ENCODE measurements at places on chromosomes 5 and 9.

DNA sequence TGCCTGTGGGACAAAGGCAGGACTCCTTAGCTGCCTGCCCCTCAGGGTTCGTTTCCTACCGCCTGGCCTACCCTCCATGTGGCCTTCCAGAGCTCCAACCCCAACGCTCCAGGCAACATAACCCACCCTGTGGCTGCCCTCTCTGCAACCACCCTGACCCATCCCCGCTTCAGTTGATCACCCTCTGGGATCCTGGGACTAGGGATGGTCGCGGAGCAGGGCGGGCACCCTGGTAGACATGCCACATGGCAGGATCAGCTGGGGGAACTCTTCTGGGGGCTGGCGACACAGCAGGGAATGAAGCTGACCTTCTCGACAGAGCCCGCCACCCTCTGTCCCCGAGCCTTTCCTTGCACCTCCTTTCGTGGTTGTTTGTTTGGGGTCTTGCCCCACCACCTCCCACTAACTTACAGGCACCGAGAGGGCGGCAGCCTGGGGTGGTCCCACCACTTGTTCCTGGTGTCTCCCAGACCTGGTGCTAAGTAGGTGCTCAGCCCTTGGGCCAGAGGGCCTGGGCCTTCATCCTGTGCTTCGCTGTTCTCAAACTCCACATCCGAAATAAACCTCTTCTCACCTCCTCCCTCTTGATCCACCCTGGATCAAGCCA lies 243.1 kb downstream of the PBX3 start:
- DNase-seq: no peak

GRCh38 chr5:14064841-14065240 lies 78.3 kb upstream of the TRIO start:
- no peak for DNase-seq

DNA sequence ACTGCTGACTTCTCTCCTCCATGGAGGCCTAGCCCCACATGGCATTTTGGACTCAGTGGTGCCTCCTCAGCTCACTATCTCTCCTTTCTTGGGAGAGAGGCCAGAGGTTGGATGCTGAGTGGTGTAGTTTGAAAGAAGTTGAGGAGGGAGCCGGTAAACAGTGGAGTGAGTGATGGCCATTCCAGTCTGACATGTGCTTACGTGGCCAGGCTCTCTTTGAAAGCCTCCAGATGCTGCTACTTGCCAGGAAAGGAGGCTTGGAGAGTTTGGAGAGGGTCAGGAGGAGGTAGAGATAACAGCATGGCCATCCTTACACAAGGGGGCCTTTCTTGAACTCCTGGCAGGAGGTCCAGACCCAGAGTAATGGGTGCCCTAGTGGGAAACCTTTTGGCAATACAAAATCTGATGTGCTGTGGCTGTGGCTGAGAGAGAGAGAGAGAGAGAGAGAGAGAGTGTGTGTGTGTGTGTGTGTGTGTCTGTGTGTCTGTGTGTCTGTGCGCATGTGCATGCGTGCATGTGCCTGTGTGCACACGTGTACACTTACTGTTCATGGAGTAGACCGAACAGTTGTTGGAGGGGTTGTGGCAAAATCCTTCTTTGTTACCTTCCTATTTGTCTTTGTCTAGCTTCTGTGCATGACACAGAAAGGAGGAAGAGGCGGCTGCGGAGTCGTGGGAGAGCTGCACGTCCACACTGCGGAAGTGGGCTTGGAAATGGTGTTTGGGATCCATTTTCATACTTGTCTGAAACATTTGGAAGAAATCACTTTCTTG lies 37.8 kb downstream of the RALGPS1 start:
- DNase-seq: no peak

DNA sequence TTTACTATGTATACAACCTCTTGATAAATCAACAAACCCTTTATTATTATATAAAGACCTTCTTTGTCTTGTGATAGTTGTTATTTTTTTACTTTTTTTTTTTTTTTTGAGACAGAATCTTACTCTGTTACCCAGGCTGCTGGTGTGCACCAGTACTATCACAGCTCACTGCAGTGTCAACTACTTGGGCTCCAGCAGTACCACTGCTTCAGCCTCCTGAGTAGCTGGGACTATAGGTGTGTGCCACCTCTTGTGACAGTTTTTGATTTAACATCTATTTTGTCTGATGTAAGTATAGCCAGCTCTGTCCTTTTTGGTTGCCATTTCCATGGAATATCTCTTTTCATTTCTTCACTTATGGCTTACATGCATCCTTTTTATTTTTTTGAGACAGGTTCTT lies 42.6 kb downstream of the CREBRF start:
- DNase-seq: no peak

DNA sequence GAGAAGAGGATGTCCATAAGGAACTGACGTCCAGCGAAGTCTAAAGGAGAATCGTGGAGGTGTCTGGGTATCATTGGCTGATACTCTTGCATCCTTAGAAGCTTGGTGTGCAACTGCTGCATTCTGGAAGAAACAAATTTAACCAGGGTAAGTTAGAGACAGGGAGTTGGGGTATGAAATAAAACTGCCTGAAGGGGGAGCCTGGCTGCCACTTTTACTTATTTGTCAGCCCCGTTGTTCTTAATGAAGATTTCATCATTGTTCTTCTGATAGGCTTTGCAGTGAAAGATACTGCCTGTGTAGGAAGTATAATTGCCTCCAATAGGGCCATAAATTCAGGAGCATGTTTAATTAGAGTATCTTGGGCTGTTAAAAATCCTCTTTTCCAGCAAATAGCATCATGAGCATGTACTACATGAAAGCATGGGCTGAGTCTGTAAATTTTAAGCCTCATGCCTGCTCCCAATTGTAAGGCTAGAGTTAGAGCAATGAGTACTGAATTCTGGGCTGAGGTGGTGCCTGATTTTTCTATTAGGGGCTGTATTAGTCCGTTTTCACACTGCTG lies 1264.5 kb upstream of the ACO1 start:
- peak; percentile 3 for DNase-seq

DNA sequence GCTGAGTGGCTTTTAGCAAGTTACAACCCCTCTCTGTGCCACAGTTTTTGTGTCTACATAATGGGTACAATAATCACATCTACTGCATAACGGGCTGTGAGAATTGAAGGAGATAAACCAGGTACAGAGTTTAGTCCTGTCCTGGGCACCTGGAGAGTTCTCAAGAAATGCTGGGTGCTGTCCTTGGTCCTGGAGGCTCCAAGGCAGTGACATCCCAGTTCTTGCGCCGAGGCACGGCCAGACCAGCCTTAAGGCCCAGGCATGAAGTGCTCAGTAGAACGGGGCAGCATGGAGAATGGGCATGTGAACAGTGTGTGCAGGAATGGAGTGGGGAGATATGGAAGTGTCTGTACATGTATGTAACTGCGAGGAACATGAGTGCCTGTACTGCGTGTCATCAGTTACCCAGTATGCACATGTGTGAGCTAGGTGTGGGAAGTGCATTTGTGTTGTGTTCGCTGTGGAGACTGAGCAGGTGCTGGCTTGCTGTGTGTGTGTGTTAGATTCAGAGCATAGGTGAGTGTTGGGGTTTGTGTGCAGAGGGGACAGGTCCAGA lies 6.3 kb upstream of the UNC5A start:
- DNase-seq: peak; percentile 16

DNA sequence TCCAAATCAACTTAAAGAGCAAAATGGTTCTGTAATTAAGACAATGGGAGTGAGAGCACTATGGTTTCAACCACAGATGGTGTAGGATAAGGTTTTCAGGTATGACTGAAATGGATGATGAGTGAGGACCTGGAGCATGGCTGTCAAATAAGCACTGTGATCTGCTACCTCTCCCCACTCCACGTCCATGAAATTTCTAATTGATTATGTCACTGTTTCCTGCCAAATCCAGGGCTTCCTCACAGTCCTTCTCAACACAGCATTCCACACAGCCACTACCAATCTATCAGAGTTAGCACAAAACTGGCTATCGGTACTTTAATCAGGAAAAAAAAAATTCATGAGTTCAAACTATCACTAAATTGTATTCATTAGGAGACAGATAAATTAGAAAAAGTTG lies 420.4 kb upstream of the WWC1 start:
- DNase-seq: no peak

DNA sequence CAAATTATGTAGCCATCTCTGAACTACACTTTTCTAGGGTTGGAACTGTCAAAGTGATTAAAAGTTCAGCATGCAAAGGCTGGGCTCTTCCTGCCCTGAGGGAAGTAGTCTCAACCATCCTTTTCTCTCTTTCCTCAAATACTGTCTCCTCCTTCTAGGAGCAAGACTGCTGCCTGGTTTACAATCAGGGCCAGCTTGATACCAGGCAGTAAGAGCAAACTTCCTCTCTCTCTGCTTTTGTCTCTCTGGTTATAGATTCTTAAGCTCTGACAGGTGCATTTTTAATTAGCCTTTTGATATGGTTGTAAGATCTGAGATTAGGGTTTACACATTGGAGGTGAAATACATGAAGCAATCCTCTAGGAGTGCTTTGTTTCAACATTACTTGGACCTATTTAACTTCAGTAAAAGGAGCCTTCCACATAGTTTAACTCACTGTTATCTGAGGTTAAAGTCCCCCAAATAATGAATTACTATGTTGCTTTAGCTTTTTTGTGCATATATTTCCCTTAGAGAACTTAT lies 436.1 kb downstream of the SPATA31D1 start:
- no peak for DNase-seq

DNA sequence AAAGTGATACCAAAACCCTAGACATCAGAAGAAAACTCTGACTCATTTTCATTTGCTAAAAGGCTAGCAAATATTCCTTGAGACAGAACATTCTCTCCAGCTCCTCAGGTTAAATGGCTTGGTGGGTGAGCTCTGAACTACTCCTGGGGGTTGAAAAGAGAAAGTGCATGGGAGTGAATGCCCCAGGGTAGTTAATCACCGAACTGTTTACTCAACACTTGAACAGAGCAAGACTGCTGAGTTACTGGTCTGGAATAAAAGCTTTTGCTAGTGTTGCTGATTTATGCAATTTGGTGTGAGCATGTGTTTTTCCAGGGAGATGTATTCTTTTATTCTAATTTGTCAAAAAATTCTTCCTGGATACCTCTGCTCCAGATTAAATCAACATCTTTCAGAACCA lies 88.3 kb upstream of the PRDM9 start:
- DNase-seq: no peak

DNA sequence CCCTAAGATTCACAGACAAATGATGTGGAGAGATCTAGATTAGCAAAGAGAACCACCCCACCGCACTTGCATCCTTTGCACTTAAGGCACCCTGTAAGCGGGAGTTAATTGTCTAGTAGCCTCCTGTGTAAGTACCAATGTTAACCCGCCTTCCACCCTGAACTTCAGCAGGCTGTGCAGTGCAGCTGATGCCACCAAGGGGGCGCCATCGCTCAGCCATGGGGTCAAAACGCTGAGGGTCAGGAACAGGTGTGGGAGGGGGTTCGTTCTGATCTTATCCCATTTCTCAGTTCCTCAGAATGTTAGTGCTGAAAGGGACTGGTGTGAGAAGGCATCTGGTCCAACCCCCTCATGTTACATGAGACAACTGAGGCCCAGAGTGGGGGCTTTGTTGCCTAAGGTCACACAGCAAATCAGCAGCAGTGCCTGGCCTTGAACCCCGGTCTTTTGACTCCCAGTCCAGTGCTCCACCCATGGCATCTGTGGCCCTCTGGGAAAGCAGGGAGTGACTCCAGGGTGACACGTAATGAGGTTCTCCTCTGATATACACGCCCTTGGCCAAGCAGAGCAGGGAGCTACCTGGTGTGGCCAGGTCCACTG lies 57.3 kb downstream of the CYFIP2 start:
- DNase-seq: no peak

DNA sequence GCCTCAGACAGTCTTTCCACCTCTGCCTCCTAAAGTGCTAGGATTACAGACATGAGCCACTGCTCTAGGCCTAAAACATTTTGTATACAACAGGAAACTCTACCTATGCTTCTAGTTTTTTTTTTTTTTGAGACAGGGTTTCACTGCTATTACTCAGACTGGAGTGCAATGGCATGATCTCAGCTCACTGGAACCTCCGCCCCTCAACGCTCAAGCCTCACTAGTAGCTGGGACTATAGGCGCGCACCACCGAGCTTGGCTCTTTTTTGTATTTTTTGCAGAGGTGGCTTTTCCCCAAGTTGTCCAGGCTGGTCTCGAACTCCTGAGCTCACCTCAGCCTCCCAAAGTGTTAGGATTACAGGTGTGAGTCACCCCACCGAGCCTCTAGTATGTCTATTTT lies 5.4 kb downstream of the HSPA9 start:
- no peak for DNase-seq

DNA sequence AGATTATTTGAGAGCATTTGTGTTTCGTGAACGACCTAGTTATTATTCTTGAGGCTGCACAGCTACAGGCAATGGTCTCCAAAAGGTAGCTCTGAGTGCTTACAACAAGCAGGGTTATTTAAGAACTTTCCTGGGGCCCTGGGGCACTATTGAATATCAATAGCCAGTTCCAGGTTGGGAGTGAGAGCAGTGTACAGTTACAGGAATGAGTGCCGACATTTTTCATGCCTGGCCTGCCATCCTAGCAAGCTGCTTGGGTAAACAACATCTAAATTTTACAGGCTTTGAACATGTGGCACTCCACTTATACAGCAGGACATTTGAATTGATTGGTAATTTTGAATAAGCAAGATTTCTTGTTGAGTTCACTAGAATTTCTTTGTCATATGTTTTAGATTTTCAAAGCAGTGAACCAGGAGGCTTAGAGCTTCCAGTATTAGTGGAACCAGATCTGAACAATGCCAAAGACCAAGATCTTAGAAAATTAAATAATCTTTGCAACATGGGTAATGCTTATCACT lies 171.9 kb upstream of the GDNF start:
- no peak for DNase-seq

DNA sequence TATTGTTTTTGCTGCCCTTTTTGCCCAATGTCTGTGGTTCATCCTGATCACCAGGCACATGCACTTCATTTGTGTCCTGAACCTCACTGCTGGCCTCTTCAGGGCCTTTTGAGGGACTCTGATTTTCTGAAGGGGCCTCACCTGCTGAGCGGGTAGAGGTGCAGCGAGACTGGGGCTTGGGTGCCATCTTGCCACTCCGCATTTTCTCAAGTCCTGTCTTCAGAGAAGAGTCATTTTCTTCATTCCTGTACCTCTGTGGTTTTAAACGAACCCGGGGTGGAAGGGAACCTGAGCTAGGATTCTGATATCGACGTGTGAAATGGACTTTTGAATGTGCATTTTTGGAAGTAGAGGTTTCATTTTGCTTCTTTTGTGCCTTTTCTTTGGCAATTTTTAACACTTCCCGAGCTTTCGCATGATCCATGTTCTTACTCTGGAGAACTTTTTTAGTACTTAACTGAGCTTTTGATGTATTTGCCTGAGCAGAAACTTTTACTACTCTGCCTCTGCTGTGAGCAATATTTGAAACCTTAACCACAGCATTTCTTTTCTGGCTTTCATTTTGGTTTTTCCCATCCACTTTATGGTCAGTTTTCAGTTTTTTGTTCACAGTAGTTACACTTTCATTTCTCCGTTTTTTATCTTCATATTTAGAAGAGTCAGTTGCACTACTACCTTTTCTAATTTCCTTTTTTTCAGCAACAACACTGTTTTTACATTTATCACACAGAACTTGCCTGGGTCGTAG lies 26.1 kb downstream of the PWWP2A start:
- no peak for DNase-seq

Measured in stimulated activated CD4-positive, alpha-beta T cell treated with anti-CD3 and anti-CD28 coated beads, Interleukin-2, amount 100 ng/mL, for 48 hours (primary cell).